ENCODE measurements at places on chromosomes 4 and X.

DNA sequence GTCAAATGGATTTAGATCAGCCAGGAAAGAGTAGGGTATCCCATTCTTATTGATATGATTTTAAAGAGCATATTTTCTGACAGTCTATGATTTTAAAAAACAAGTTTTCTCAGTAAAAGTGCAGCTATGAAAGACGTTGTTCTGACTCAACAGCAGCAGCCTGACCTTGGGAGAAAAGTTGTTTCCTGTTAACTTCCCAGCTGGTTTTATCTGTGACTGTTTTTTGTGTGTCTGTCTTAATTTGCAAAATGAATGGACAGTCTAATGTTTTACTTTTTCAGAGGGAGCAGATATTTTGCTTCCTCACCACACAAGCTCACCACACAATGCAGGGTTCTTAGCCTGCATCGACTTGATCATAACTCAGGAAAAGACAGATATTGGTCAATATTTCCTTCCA is 764 bp upstream of the MTHFD2L start:
- no peak for DNase-seq

DNA sequence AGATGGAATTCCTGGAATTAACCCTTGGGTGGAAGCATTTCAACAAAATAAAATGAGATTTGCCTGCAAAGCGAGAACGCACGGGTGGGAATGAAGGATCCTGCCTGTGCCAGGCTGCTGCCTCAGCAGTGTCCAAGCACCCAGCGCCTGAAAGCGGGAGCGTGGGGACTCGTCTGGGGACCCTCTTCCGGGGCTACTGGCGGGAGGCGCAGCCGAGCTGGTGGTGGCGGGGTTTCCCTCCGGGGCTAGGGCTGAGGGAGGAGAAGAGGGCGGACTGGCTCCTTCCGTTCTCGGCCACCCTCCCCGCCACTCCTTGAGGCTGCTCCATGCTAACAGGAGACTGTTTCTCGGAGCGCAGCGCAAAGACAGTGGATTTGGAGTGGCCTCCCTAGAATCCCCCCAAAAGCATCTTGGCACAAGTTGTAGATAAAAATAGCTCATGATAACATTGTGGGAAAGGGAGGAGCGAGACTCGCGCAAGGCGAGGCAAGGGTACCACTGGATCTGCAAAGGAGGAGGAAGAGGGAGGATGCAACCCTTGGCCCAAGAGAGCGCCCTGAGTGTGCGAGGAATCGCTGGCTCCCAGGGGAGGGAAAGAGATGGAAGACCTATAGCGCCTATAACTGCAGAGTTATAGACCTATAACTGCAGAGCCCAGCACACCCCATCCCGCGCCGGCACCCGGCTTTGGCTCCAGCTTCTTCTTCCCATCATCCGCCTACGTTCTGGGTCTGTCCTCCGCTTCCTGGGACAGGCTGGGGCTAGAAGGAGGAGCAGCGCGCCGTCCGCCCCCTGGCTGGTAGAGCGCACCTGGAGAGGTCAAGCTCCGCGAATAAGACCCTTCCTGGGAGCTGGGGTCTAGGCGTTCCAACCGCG is 1.3 kb downstream of the HS3ST1 start:
- DNase-seq, result peak; percentile 23

- DNase-seq, result no peak
Observed at GRCh38 chrX:102934624-102935023, 2.4 kb upstream of the RAB40AL start.

DNA sequence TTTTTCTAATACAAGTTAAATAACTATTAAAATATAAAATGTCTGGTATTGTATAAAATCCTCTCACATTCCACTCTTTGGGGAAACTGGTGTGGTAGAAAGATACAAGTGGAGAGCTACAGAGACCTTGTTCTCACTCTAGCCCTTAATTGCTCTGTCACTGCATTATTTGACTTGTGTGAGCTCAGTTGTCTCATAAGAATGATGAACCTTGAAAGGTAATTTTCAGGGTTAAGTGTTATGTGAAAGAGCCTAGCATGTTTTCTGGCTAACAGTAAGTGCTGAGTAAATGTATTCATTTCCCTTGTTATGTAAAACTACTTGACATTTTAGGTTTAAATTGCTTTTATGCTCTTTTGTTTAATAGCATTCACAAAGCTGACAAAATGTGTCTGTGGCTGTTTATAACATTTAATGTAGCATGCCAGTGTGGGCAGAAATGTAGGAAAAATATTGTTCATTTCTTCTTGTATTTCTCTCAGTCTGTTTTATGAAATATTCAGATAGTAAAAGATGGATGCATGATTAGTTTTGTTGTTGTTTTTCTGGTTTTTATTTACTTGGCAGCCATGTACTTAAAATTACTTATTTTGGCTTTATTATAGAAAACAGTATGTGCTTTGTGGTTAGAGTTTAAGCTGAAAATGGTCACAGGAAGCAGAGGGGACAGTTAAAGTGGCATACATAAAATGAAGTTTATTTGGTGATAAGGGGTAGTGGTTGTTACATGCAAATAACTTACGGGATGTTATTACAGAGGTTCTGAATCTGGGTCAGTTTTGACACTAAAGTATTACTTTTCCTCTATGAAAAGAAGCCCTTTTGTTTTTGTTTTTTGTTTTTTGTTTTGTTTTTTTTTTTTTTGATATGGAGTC is 29.2 kb downstream of the SLAIN2 start:
- DNase-seq, result no peak

DNA sequence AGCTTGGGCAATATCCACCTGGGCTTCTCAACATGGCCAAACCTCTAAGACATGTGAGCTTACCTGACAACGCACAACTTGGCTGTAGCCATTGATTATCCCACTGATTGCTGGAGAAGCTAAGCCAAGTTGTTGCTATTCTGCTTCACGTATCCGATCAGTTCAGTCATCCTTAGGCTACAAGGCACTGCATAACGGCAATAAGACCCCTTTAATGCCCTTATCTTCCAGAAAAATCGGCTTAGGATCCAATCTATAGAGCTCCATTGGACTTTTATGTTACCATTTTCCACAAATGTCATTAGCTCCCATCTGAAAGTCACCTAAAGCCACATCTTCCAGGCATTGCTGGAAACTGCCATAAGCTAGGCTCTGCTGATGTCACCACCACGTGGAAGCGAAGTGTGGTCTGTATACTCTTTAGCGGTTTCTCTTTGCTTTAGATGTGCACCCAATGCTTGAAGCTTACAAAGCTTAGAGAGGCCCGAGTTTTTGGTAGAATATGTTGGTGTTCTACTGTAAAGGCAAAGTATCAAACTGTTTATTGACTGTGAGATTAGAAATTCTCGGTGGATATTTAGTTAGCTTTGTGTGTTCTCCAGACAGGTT is 163.1 kb downstream of the CPE start:
- no peak for DNase-seq

- no peak for DNase-seq
Observed at GRCh38 chr4:3852711-3853110, 86.5 kb downstream of the ADRA2C start.

GRCh38 chr4:83305187-83305586 is 20.6 kb upstream of the COQ2 start:
- DNase-seq, result no peak

- DNase-seq, result no peak
Observed at GRCh38 chr4:126898815-126899214, 733.9 kb upstream of the INTU start.

DNA sequence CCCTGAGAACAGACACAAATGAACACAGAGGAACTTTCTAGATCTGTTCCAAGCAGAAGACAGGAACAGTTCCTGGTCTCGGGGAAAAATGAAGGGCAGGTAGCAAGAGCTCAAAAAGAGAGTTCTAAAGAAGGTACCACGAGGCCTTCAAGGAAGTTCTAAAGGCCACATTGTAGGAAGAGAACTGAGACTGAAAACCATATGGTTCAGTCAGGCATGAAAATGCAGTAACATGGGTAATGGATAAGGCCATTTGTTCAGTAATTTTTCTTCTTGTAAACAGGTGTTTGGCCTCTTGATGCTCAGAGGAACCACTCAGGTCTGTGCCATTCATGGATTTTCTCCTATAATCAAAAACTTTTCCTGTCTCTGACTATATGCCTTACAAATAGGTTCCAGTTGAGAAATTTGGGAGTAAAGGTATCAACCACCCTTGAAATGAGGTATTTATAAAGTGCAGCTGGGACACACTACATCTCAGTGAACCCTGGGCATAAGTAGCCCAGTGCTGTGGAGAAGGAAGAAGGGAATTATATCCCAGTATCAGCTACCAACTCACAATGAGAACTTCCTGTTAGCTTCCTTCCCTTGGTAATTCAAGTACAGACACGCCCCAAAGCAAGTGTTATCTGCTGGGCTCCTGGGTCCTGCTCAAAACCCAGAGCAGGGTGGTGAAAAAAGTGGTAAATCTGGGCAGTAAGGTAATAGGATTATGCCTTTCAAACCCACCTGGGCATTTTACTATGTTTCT is 277.9 kb downstream of the KLHL13 start:
- DNase-seq, result no peak

GRCh38 chrX:40207626-40208025 is 109.9 kb upstream of the BCOR start:
- DNase-seq, result no peak

DNA sequence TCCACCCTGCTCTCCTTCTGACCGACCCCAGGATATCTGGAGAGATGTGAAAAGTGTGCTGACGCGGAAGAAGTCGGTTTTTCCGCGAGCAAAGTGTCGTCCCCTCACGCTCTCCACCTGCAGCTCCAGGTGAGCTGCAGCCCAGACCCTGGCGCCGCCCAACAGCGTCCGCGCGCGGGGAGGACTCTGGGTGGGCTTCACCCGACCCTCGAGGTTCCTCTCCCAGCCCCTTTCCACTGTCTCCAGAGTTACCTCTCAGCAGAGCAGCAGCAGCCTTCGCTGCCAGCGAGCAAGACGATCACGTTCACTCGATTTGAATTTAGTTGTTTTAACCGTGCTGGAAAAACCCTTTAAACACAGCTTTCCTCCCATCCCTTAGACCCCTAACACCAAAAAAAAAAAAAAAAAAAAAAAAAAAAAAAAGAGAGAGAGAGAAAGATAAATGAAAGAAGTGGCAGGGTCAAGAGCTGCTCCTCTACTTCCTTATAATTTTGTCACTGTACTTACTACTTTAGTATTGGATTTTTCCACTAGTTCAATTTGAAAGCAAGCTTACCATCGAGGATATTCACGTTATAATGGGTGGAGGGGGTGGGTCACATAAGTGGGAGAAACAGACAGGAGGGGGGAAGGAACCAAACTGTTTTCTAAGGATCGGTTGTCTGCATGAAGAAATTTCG is 758 bp upstream of the NR3C2 start:
- DNase-seq, result no peak

DNA sequence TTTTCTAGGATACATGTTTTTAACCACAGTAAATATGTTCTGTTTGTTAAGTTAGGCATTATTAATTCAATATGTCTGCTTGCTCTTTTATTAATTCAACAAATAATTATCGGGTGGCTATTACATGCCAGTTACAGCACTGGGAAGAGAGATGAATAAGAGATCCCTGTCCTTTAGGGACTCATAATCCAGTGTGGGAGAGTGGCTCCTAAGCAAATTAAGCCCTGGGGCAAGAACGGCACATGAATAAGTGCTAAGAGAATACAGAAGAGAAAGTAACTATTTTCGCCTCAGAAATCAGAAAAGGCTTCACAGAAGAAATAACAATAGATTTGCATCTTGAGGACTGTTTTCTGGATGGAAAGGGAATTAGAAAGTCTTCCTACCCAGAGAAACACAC is 236.7 kb downstream of the NR3C2 start:
- DNase-seq, result no peak

GRCh38 chr4:106583567-106583966 is 215.0 kb upstream of the GIMD1 start:
- no peak for DNase-seq

- no peak for DNase-seq
Observed at GRCh38 chr4:24700118-24700517, 95.3 kb upstream of the SOD3 start.

GRCh38 chr4:123599061-123599919 is 202.7 kb downstream of the SPRY1 start:
- no peak for DNase-seq

DNA sequence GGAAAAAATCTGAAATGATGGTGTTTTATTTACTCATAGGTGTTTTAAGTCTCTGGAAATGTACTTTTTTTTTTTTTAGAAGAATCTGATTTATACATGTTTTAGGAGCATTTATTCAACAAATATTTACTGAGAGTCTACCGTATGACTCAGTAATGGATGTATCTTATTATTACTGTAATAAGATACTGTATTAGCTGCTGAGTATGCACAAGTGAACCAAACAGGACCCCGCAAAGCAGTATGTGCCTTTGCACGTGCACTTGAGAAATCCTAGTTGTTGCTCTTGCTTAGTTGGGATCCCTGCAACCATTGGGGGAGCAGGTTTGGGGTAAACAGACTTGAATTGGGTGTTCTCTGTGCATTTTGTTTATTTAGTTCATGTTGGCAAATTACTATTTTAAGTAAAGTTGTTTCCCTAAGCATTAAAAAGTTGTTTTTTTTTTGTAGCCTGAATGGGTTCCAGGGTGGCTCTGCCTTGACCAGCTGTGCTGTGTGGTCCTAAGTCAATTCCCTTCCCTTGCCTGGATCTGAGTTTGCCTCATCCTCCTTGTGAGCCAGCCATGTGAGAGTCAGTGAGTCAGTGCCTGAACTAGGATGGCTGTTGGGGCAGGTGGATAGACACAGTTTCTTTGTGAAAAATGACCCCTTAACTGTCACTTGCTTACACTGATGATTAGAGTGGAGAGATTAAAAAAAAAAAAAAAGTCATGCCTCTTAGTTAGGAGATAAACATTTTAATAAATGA is 27.7 kb downstream of the DCUN1D4 start:
- no peak for DNase-seq

GRCh38 chrX:13123247-13123856 is 78.9 kb upstream of the FAM9C start:
- DNase-seq, result no peak

- no peak for DNase-seq
Observed at GRCh38 chrX:74251006-74251930, 52.7 kb upstream of the ZCCHC13 start.

- no peak for DNase-seq
Observed at GRCh38 chr4:120445186-120445585, 378.5 kb upstream of the MAD2L1 start.

DNA sequence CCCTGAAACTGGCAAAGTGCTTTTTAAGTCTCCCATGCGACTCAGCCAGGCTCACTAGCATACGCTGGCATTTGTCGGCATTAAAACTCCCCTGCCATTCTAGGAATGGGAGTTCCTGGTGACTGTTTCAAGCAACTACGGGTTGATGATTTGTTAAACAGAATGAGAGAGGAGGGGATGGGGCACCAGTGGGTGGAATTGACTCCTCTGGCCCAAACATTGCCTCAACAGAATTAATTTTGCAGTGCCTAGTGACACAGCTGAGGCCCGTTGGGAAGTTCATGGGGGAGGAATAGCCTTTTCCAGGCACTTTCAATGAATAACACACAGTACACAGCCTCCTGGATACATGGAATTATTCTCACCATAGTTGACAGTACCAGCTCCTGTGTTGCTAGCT is 30.1 kb downstream of the NEUROG2 start:
- DNase-seq, result no peak

DNA sequence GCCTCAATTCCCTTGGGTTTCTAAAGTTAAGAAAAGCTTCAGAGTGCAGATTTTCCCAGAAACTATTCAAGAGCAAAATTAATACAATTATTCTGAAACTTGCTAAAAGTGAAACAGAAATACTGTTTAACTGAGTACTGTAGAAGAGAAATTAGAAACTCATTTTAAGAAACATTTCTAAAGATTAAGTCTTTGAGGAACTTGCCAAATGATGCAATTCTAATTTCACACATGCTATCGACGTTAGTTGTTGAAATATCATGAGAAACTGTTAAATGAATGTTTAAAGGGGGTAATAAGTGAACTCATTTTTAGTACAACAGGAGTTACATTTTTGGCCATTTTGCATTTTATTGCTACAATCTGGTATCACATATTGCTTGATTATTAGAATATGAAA is 125.3 kb upstream of the MAOA start:
- no peak for DNase-seq

GRCh38 chr4:92304606-92305005 is 840 bp downstream of the GRID2 start:
- DNase-seq, result no peak
